Esophagus squamous epithelium (tissue), 5 donors: ENCODE measurements at places on chromosomes 2 and 18.

GRCh38 chr2:119694845-119695521, 16.0 kb downstream of the TMEM177 start:
- no peak overlapping the region for H3K4me3 ChIP-seq
- H3K36me3 ChIP-seq = peaks cover 4% of the 10 kb centered on the region
- no peak for DNase-seq
- no peak overlapping the region for H3K27ac ChIP-seq

DNA sequence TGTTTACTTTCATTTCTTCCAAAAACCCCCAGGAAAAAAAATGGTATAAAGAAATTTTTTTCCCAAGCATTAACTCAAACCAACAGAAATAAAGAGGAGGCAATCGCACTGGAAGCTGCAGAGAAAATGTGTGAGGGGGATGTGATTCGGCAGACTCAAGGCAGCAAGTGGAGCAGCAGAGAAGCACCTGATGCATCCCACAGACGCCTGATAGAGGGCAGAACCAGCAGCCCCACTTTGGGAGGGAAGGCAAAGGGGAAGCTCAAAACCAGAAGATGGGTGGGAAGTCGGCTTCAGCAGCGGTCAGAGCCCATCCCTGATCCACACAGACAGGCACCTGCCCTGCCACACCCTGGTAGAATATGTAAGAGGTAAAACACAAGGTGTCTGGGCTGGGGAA, 12.6 kb downstream of the FTCDNL1 start:
- no peak overlapping the region for H3K4me3 ChIP-seq
- H3K4me1 ChIP-seq = no peaks in the 10 kb centered on the region
- H3K27ac ChIP-seq = no peak overlapping the region
- H3K36me3 ChIP-seq = no peaks in the 10 kb centered on the region

DNA sequence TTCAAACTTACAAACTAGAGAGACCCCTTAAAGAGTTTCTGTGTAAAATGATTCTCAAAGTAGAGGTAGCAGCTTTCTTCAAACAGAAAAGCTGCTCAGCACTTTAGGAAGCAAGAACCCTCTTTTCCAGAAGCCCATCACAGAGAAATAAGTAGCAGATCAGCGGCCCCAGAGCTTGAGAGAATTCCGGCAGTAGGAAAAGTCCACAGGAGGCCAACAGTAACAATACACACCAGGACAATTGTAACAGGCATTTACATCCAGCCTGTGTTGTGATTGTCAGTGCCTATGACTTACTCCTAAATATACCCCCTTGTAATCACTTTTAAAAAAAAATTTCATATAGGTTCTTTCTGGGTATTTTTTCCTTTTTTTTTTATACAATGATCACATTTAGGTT, 161.4 kb upstream of the ACVR2A start:
- H3K27ac ChIP-seq = no peak overlapping the region
- H3K27me3 ChIP-seq = no peaks in the 10 kb centered on the region
- H3K4me3 ChIP-seq = no peak overlapping the region
- no peak for DNase-seq
- H3K36me3 ChIP-seq = no peaks in the 10 kb centered on the region

DNA sequence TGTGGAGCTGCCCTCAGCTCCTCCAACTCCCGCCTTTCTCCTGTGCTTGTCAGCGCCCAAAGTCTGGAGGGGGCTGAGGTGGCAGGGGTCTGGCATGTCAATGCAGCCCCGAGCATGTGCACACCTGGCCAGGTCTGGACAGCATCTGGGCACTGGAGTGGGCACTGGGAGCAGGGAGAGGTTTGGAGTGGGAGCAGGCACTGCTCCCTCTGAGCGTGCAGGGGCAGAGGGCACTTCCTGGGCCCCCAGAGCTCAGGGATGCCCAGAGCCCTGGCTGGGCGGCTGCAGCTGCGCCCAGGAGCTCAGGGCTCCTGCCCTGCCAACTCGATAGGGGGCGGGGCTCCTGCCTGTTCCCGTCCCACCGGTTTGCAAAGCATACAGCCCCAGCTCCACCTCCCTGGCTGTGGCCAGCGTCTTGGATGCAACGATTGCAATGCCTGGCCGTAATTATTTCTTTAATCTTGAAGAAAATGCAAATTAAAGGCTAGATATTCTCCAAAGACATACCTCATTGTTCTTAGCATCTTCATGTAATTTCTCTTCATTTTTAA, 57.4 kb upstream of the LDAH start:
- H3K27me3 ChIP-seq = no peaks in the 10 kb centered on the region
- H3K36me3 ChIP-seq = no peaks in the 10 kb centered on the region
- H3K4me1 ChIP-seq = peaks cover 5% of the 10 kb centered on the region
- no peak for DNase-seq
- no peak overlapping the region for H3K4me3 ChIP-seq
- H3K27ac ChIP-seq = no peak overlapping the region

- no peak overlapping the region for H3K27ac ChIP-seq
- no peak for DNase-seq
- H3K27me3 ChIP-seq = no peaks in the 10 kb centered on the region
- peaks cover under 1% of the 10 kb centered on the region for H3K36me3 ChIP-seq
- no peak overlapping the region for H3K4me3 ChIP-seq
Observed at GRCh38 chr2:62144689-62145477, 51.0 kb upstream of the B3GNT2 start.

DNA sequence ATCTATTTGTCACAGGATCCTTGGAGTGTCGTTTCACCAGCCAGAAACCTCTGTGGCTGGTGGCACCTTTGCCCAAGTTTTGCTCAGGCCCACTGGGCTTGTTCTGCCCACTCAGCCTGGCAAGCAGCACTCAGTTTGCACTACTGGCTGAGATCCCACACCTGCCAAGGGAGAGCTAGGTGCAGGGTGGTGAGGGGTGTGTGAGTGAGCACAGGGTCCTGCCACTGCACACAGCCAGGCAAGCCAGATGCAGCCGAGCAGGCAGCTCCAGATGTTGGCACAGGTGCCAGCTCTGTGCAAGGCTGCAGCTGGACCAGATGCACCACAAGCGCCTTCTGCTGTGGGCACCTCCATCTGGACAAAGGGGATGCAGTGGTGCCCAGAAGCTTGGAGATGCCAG, 281.7 kb upstream of the UBE2E3 start:
- no peaks in the 10 kb centered on the region for H3K36me3 ChIP-seq
- H3K4me1 ChIP-seq = no peaks in the 10 kb centered on the region
- no peak for DNase-seq
- H3K27ac ChIP-seq = no peak overlapping the region
- no peak overlapping the region for H3K4me3 ChIP-seq

GRCh38 chr2:217365656-217366055, 505.8 kb upstream of the TNP1 start:
- no peaks in the 10 kb centered on the region for H3K36me3 ChIP-seq
- peaks cover 25% of the 10 kb centered on the region for H3K4me1 ChIP-seq
- H3K27ac ChIP-seq = no peak overlapping the region
- no peak overlapping the region for H3K4me3 ChIP-seq

DNA sequence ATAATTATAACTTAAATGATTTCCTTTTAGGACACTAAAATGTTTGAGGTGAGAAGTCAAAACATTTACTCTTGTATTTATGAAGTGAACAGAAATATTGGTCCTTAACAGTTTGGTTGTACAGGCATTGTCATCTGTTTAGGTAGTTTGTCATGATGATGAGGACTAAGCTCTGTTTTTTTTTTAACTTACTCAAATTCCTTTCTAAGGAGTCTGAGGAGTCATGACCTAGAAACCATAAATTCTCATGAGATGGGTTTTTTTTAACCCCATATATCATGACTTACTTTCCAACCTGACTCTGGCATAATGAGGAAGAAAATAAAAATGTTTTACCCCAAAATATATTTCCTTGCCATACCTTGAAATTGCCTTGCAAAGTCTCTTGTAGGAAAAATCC, 1176.2 kb downstream of the SUCLG1 start:
- DNase-seq = no peak
- no peaks in the 10 kb centered on the region for H3K27me3 ChIP-seq
- H3K27ac ChIP-seq = no peak overlapping the region

DNA sequence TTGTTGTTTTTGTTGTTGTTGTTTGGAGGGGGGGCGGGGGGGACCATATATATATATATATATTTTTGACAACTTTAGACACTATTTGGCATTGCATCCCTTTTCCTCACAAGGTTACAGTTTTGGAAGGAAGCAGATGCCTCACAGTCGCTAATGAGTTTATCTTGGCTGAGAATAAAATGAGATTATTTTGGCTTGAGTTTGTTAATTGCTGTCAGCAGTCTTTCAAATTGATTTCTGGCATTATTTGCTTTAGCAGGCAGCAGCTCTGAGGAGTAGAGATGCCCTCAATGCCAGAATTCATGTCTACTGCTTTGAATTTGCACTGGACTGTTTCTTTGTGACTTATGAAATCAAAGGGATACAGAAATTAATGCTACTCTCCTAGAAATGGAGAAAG, 595.2 kb upstream of the HNMT start:
- DNase-seq = no peak
- no peaks in the 10 kb centered on the region for H3K36me3 ChIP-seq
- H3K27ac ChIP-seq = no peak overlapping the region
- no peak overlapping the region for H3K4me3 ChIP-seq
- no peaks in the 10 kb centered on the region for H3K27me3 ChIP-seq
- no peaks in the 10 kb centered on the region for H3K4me1 ChIP-seq

DNA sequence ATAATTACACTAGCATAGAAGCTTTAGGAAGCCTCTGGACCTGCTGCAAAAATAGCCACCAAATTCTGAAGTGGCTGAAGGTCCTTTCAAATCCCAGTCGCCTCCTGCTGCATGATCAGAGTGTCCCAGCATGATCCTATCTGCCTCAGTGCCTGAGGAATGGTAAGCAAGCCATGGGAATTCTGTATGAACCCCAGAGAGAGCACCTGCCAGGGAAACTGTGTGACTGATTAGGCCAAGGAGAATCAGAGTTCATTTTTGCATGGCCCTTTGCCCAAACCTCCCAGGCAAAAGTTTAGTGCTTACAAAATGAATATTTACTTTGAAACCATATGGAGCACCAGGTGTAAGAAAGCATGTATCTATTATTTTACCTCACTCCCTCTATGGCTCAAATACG, 221.4 kb downstream of the ARL4C start:
- no peak overlapping the region for H3K4me3 ChIP-seq
- no peaks in the 10 kb centered on the region for H3K4me1 ChIP-seq
- no peak for DNase-seq
- no peak overlapping the region for H3K27ac ChIP-seq

DNA sequence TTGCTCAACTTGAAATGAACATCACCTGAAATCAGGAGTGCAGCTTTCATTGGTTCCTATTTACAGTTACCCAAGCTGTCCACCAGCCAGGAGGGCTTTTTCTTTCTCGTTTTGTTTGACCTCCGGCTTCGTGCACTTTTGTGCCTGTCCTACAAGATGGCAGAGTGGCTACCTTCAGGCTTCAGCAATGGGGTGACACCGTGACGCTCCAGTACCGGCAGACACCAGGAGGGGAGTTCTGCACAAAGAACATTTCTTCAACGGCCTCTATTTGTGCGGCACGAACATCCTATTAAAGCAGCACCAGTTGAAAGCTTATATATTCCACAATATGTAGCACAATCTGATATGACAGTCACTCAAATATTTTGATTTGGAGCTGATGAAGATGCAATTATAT, 18.3 kb downstream of the RNASEH1 start:
- no peak overlapping the region for H3K27ac ChIP-seq
- no peaks in the 10 kb centered on the region for H3K27me3 ChIP-seq
- no peak overlapping the region for H3K4me3 ChIP-seq
- H3K4me1 ChIP-seq = peaks cover 25% of the 10 kb centered on the region

- H3K4me3 ChIP-seq = no peak overlapping the region
- H3K27ac ChIP-seq = no peak overlapping the region
- H3K4me1 ChIP-seq = peaks cover 10% of the 10 kb centered on the region
- no peak for DNase-seq
- H3K36me3 ChIP-seq = no peaks in the 10 kb centered on the region
- peaks cover 25% of the 10 kb centered on the region for H3K27me3 ChIP-seq
Observed at GRCh38 chr2:104840893-104841585, 12.9 kb upstream of the POU3F3 start.

GRCh38 chr18:65906621-65907034, 155.8 kb downstream of the CDH7 start:
- no peaks in the 10 kb centered on the region for H3K27me3 ChIP-seq
- no peak overlapping the region for H3K27ac ChIP-seq
- no peak for DNase-seq
- H3K4me3 ChIP-seq = no peak overlapping the region
- H3K36me3 ChIP-seq = no peaks in the 10 kb centered on the region
- no peaks in the 10 kb centered on the region for H3K4me1 ChIP-seq

DNA sequence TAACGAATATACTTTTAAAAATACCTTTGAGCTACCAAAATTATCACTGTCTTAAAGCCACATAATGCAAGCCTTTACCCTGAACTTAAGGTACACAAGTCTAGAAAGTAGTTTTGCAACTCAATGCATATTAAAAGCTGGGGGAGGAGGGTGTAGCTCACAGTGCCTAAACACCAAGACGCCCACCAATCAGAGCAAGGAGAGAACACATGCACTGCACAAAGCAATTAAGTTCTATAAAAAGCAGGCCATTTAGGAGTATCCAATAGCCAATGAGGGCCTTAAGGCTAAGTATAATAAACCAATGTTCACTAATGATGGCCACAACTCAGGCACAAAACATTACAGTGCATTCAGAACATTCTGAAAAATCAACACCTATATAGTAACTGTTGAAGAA, 16.2 kb downstream of the TRIP12 start:
- H3K4me3 ChIP-seq = no peak overlapping the region
- DNase-seq = no peak
- H3K27me3 ChIP-seq = no peaks in the 10 kb centered on the region
- no peaks in the 10 kb centered on the region for H3K36me3 ChIP-seq
- no peaks in the 10 kb centered on the region for H3K4me1 ChIP-seq

DNA sequence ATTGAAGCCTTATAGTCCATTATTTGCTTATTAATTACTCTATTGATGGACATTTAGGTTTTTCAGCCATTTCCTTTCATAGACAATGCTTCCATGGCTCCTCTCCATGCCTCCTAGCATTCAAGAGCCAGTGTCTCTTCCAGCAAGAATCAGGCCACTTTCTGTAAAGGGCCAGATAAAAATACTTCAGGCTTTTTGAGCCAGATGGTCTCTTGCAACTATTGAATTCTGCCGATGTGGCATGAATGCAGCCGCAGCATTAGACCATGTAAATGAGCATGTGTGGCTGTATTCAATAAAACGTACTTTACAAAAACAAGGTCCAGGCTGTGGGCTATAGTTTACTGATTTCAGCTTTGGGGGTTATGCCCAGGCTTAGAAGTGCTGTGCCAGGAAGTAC, 38.5 kb downstream of the TRAF3IP1 start:
- no peaks in the 10 kb centered on the region for H3K4me1 ChIP-seq
- H3K27ac ChIP-seq = no peak overlapping the region
- no peaks in the 10 kb centered on the region for H3K36me3 ChIP-seq
- H3K27me3 ChIP-seq = no peaks in the 10 kb centered on the region
- no peak overlapping the region for H3K4me3 ChIP-seq

DNA sequence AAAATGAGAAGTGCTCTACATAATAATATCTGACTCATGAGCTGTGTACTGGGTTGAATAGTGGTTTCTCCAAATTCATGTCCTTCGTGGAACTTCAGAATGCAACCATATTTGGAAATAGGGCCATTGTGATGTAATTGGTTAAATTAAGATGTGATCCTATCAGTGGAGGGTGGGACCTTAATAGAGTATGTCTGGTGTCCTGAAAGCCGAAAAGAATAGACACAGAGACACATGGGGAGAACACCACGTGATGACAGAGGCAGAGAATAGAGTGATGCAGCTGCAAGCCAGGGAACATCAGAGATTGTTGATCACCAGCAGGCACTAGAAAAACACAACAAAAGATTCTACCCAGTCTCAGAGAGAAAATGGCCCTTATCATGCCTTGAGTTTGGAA, 310.1 kb downstream of the EXOC6B start:
- H3K27me3 ChIP-seq = no peaks in the 10 kb centered on the region
- H3K36me3 ChIP-seq = peaks cover 10% of the 10 kb centered on the region
- no peaks in the 10 kb centered on the region for H3K4me1 ChIP-seq
- DNase-seq = no peak
